Caki2 (cell line): ENCODE measurements at places on chromosomes 7 and 10. TPM values are rescaled to one million over a fixed set of nuclear protein-coding genes. Genes with fewer than 3 reads are reported as not detected.
A peak's percentile ranks its signal among the peaks of the same experiment; 100 is the strongest.

Gene ANKRD2
- total RNA-seq = 15.6 and 19.4 TPM in 2 replicates

- peak; percentile 12 for DNase-seq
Observed at GRCh38 chr10:73044378-73045285, 52.0 kb downstream of the P4HA1 start.

DNA sequence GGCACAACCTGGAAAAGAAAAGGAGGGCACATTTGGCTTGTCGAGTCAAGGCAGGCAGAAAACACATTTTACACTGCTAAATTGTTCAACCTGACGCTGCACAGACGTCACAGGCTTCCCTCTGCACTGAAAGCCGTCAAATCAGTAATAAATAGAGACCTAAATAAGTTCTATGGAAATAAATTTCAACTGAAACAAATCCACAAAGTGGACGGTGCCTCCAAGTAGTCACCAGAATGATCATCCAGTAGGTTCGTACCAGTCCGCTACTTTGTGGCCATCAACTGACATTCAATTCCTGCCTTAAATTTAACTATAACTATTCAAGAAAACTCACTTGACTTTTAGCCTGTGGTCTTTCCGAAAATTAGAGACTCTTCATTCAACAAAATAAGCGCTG is 49.0 kb downstream of the NPVF start:
- DNase-seq = no peak

Gene AKR1D1
- total RNA-seq = not detected in 2 replicates

DNA sequence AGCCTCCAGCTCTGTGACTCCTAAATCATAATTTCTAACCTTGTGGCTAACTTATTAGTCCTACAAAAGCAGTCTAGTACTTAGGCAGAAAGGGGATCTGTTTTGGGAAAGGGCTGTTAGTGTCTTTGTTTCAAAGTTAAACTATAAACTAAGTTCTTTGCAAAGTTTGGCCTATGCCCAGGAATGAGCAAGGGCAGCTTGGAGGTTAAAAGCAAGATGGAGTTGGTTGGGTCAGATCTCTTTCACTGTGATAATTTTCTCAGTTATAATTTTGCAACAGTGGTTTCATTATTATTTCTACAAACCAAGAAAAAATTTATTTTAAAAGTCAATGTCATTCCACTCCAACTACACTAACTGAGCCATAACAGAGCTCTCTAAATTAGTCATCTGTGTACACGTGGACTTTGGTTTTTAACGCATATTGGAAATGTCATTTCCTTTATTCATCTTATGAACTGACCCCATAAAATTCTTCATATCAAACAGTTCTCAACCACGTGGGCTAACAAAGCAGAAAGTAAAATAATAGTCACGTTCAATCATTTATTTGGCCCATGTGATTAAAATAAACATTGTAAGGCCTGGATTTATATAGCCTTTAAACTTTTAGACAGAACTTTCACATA is 143.2 kb upstream of the C7orf33 start:
- no peak for DNase-seq

DNA sequence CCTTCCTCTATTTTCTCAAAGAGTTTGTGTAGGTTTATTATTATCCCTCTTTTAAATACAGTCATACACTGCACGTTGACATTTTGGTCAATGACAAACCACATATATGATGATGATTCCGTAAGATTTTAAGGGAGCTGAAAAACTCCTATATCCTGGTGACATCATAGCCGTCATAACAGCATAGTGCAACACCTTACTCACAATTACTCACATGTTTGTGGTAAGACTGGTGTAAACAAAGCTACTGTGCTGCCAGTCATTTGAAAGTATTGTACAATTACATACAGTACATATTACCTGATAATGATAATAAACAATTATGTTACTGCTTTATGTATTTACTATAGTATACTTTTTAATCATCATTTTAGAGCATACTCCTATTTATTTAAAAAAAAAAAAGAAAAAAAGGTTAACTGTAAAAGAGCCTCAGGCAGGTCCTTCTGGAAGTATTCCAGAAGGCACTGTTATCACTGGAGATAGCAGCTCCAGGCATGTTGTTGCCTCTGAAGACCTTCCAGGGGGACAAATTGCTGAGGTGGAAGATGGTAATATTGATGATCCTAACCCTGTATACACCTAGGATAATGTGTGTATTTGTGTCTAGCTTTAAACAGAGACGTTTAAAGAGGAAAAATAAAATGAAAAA is 123.3 kb upstream of the CDK1 start:
- no peak for DNase-seq

GRCh38 chr10:72648301-72648700 is 22.4 kb upstream of the MICU1 start:
- DNase-seq = no peak
